ENCODE measurements at places on chromosomes 2 and 18.

- no peak for DNase-seq
Observed at GRCh38 chr2:217294818-217295217, 435.0 kb upstream of the TNP1 start.

- DNase-seq: peak; percentile 53
Observed at GRCh38 chr18:711657-712400, 601 bp downstream of the ENOSF1 start.

DNA sequence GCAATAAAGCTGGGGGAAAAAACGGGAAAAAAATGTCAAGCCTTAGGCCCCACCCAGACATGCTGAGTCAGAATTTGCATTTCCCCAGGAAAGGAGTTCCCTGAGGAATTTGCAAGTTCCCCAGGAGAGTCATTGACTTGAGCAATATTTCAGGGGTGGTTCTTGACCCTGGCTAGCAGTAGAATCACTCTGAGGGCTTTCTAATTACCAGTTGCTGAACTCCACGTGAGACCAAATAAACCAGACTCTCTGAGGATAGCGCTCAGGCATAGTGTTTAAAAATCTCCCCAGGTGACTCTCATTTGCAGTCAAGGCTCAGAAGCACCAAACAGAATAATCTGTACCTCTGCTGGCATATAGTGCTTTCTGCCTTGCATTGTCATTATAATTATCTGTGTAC, 48.7 kb downstream of the C1QL2 start:
- DNase-seq: no peak

GRCh38 chr2:158761621-158762020, 33.5 kb upstream of the DAPL1 start:
- DNase-seq: no peak

GRCh38 chr2:239152239-239152915, 248.4 kb downstream of the HDAC4 start:
- no peak for DNase-seq

- no peak for DNase-seq
Observed at GRCh38 chr2:64277101-64277849, 133.1 kb upstream of the PELI1 start.

- no peak for DNase-seq
Observed at GRCh38 chr2:190984595-190984994, 29.4 kb downstream of the STAT1 start.

GRCh38 chr2:16250886-16251285, 310.5 kb downstream of the MYCN start:
- no peak for DNase-seq

- DNase-seq: no peak
Observed at GRCh38 chr2:128310094-128310716, 8.5 kb downstream of the HS6ST1 start.

DNA sequence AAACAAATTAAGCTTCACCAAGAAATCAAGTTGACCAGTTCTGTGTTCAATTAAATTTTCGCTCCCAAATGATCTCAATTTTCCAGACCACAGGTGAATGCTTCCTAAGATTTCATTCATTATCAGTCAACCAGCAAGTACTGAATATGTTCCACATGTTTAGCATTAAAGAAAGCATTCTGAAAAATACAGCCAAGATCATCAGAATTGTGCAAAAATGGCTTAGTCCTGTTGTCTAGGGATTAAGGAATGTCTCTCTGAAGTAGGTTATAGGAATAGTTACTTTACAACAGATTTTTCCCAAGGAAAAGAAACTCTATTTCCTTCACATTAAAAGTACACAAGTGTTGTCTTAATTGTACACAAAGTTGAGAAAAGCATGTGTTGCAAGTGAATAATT, 69.2 kb downstream of the NRXN1 start:
- no peak for DNase-seq

DNA sequence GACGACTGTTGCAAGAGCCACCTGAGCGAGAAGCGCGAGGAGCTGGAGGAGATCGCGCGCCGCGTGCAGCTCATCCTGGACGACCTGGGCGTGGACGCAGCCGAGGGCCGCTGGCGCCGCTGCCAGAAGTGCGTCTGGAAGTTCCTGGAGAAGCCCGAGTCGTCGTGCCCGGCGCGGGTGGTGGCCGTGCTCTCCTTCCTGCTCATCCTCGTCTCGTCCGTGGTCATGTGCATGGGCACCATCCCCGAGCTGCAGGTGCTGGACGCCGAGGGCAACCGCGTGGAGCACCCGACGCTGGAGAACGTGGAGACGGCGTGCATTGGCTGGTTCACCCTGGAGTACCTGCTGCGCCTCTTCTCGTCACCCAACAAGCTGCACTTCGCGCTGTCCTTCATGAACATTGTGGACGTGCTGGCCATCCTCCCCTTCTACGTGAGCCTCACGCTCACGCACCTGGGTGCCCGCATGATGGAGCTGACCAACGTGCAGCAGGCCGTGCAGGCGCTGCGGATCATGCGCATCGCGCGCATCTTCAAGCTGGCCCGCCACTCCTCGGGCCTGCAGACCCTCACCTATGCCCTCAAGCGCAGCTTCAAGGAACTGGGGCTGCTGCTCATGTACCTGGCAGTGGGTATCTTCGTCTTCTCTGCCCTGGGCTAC, 1.2 kb downstream of the KCNF1 start:
- no peak for DNase-seq

- no peak for DNase-seq
Observed at GRCh38 chr2:18368008-18368407, 192.4 kb downstream of the RDH14 start.

GRCh38 chr2:41337956-41338355, 709.9 kb upstream of the PKDCC start:
- DNase-seq: no peak

DNA sequence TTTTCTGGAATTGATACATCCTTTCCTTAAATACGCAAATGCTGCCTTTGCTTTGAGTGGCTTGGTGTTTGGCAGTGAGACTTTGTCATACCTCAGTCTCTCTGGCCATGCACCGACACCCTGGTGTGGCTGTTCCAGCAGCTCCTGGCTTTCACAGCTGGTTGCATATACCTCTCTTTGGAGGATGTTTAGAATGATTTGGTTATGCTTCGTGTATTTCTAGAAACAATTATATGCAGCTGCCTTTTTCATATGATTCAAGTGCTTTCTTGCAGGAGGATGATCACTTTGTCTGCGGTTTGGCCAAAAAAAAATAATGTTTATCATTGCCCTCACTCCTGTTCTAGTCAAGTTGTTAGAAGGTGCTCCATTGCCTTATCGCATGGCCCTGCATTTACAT, 95.0 kb upstream of the EML6 start:
- DNase-seq: no peak

DNA sequence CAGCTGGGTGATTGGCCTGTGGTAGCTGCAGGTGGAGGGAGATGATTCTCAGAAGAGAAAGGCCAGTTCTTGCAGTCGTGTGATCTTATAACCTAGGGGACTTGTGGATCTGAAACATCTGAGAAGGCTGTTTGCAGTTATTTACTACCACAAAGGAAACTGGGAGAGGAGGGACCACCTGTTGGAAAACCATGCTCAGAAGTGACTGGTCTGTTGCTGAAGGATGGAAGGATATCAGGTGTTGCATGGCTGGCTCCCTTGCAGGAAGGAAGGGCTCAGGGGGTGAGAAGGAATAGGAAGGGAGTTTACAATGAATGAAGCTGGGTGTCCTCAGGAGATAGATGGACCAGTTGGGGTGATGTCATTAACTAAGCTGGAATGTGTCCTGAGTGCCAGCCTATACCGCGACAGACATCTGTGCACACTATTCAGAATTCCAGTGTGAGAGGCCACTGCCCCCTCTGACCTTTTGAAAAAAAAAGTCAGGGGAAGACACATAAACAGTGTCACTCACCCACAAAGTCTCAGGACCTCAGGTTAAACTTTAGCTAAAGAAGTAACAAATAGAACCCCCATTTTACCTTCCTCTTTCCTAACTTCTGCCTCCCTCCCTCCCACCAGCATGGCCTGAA, 17.5 kb downstream of the IGFBP2 start:
- DNase-seq: no peak

GRCh38 chr2:163801486-163801885, 65.7 kb upstream of the FIGN start:
- no peak for DNase-seq

DNA sequence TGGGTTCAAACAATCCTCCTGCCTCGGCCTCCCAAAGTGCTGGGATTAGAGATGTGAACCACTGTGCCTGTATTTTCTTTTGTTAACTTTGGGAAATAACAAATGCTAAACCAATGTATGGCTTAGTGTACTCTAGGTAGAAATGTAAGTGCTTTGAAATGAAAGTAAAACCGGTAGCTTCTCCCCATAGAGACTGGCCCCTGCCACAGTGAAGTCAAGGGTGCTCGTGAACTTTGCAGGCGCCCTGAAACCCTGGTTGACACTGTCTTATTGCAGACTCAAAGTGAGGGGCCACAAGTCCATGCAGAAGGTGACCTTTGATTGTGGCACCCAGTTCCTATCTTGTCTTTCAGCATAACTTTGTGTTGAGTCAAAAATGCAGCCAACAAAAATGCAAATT, 24.2 kb upstream of the MTCL1 start:
- DNase-seq: no peak

DNA sequence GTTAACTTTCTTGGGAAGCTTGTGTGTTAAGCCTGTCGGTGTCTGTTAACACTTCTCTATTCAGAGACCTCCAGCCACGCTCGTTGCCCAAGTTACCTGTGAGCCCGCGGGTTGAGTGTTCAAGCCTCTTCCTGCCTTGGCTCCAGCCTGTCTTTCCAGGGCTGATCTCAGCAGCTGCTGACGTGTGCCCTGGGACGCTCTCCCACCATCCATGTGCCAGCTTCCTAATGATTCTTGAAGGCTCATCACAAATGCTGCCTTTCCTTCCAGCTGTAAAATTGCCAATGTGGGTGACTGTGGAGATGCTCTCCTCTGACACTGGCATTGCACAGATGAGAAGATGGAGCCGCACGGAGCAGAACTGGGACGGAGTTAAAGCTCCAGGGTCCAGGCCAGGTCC, 6.1 kb downstream of the RNF144A start:
- DNase-seq: no peak

DNA sequence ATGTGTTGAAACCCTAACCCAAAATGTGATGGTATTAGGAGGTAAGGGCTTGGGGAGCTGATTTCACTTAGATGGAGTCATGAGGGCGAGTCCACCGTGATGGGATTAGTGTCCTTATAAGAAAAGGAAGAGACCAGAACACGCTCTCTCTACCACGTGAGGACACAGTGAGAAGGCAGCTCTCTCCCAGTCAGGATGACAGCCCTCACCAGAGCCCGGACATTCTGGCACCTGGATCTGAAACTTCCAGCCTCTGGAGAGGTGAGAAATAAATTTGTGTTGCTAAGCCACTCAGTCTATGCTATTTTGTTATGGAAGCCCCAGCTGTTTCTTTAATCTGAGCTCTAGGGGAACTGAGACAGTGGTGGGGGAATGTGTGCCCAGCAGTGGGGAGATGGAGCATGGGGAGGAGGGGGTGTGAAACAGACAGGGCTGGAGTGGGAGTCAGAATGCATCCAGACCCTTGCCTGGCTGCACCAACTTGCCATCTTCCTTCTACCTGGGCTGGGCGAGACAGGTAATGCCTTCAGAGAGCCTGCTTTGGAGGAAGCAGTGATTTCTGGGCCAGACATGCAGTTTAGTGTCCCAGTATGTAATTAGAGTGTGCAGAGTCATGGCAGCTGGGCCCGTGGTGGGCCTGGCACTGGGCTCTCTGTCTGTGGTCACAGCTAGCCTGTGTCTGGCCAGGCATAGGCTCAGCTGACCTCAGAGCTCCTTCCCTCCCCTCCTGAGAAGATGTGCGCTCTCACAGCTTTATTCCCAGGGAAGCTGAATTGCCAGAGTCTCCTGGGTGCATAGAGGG, 38.1 kb downstream of the RHOB start:
- no peak for DNase-seq

- no peak for DNase-seq
Observed at GRCh38 chr2:54254180-54254579, 1.8 kb downstream of the TSPYL6 start.

DNA sequence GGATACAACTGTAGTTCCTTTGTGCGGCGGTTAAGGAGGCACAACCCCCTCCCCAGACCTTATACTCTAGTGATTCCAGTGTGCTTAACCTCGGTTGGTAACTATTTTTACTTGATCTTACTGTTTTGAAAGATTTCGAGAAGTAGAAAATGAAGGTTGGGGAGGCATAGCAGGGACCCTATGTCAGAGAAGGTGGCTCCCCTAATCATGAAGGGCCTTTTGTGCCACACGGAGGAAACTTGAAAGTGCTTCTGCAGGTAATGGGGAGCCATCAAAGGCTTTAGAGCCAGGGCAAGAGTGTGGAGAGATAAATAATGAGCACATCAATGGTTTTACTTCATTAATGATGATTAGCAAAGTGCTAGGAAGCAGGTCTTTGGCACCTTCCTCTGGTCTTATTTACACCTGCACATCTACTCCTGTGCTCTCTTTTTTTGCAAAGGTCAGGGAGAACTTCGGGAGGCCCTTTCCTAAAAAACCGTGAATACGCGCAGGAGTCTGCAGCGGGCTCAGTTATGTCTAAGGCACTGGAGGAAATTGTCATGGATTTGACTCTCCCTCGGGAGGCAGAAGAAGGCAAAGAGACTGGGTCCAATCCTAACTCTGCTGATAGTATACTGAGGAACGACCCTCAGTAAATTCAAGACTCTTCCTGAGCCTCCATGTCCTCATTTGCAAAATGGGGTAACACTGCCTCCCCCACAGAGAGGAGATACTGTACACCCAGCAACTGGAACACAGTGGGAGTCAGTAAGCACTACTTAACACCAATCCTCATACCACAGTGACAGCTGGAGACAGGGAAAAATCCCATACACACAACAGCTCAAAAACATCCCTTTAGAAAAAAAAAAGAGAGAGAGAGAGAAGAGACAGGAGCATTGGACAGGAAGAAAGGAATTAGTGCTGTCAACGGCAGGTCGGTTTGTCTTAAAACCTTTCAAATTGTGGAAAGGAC, 81.6 kb downstream of the DDX1 start:
- no peak for DNase-seq

- DNase-seq: no peak
Observed at GRCh38 chr2:217027414-217027813, 167.6 kb upstream of the TNP1 start.

DNA sequence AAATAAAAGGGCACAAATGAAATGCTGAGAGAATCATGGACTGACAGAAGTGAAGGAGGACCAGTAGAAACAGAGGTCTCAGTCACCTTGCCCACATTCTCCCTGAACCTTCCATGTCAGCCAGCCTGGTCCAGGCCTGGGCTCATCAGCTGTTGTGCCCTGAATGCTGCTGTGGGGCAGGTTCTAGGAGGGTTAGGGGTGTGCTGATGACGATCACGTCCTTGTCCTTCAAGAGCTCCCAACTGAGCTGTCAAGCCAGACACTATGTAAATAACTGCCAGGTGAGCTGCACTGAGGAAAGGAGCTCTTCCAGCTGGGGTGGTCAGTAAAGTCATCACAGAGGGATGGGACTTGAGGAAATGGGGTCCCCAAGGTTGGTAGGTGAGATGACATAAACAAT, 156.5 kb downstream of the SMAD2 start:
- no peak for DNase-seq

GRCh38 chr18:54616220-54616848, 25.3 kb downstream of the DYNAP start:
- DNase-seq: no peak

GRCh38 chr2:120845277-120845676, 109.6 kb downstream of the GLI2 start:
- DNase-seq: no peak
